ENCODE measurements at places on chromosomes 4 and X. TPM values are rescaled to one million over a fixed set of nuclear protein-coding genes. Genes with fewer than 3 reads are reported as not detected.

Gene DMRTC1
- not detected for total RNA-seq

Gene EREG
- 0.11 TPM for total RNA-seq

Gene NEXMIF
- total RNA-seq, result under 0.01 TPM

Gene TMEM271
- not detected for total RNA-seq

Gene WDR19
- 52.4 TPM for total RNA-seq
